ENCODE measurements at places on chromosomes 5 and 9.

DNA sequence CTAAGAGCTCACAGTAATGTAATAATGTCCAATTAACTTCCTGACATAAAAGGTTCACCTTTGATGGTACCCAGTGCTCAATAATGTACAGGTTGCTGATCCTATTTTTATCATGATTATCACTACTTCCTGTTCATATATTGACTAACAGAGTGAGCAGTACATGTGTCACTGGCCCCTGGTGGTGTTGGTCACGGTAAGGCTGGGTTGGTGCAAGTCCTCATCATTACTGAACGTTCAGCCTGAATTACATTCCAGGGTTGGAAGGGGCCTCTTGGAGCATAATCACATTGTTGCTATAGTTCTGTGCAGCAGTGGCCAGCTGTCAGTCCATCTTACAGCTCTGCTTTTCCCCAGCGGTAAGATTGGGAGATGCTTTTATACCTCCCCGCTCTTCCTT lies 24.2 kb upstream of the CKMT2 start:
- peak; percentile 19 for DNase-seq

DNA sequence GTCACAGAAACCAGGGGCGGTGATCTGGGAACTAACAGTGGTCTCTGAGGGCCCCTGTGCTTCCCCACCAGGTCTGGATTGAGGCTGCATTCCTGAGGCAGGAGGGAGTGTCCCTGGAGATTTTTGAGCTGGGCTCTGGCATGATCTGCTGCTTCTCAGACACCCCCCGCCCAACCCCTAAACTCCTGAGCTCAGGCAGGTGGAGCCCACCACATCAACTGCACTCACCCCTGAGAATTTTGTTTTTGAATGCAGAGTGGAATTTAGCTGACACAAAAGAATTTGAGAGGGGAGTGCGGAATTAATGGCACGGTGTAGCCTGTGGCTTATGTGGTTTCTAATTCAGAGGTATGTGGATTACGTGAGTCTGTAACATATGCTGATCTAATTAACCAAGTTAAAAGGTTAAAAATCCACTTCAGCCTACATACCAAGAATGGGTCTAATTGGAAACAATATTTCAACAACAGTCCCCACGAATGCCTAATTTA lies 23.9 kb upstream of the CTSL start:
- no peak for DNase-seq

DNA sequence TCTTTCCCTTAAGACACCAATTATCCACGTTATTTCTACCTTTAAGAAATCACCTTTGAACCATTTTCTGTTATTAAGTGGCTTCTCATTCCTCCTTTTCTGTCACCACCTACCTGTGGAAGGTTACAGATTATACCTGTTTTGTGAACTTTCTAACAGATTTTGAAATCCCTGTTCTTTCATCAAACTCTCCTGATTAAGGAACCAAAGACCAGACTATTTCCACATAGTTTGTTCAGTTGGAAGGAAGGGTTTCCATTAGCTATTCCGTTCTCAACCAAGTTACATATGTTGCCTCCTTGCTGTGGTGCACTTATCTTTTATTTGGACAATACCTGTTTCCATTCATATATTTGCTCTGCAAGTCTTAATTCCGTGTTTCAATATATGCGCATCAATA lies 343.6 kb downstream of the ADGRV1 start:
- no peak for DNase-seq

- DNase-seq = no peak
Observed at GRCh38 chr9:116112236-116112635, 41.4 kb upstream of the PAPPA start.

DNA sequence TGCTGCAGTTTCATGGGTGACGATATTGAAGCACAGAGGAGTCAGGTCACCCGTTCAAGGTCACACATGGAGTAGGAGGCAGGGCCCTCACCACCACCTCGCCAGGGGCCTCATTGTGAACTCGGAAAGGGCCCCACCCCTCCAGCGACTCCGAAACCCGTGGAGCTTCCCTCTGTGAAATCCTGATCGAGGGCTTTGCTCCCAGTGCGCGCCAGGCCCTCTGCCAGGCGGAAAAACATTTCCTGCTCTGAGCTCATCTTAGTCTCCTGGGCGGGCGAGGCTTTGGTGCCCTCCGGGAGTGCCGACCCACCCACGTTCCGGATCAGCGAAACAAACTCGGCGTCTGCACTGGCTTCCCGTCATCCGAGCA lies 75.0 kb upstream of the FCN1 start:
- no peak for DNase-seq

Data from foreskin fibroblast (primary cell).